Effector memory CD4-positive, alpha-beta T cell (primary cell): ENCODE measurements at places on chromosomes 1 and 21.

GRCh38 chr21:43658769-43659135, 536 bp downstream of the HSF2BP start:
- H3K36me3 ChIP-seq = no peaks in the 10 kb centered on the region
- H3K4me3 ChIP-seq = peak overlapping the region; percentile 95
- no peak for DNase-seq
- peak overlapping the region; percentile 81 for H3K27ac ChIP-seq

- H3K27me3 ChIP-seq = no peaks in the 10 kb centered on the region
- no peak within 1 kb of the TSS for H3K4me3 ChIP-seq
- H3K4me1 ChIP-seq = no peaks in the 10 kb centered on the region
- H3K36me3 ChIP-seq = no peaks in the 10 kb centered on the region
Observed at GRCh38 chr1:153390938-153391710, at the start of gene S100A8. S100A8 (minus strand) TSS chr1:153391073; CDS start chr1:153390535, 538 bp downstream.

DNA sequence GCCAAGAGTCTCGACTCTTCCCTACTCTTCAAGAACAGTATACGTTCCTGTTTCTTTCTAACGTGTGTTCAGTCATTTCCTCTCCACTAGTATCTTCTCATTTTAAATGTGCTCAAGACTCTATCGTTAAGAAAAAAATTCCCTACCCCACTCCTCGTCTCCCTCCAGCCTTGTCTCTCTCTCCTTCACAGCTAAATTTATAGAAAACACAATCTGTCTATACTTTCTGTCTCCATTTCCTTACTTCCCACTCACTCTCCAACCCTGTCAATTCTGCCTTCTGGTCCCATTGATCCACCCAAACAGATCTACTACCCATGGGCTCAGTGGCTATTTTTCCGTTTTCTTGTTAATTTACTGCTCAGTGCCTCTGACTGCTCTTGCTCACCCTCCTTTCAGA, 75.3 kb downstream of the CSMD2 start:
- H3K36me3 ChIP-seq = no peaks in the 10 kb centered on the region
- no peak for DNase-seq
- no peaks in the 10 kb centered on the region for H3K27me3 ChIP-seq
- H3K4me1 ChIP-seq = no peaks in the 10 kb centered on the region
- H3K4me3 ChIP-seq = no peak overlapping the region

- no peaks in the 10 kb centered on the region for H3K4me1 ChIP-seq
- H3K27ac ChIP-seq = no peak overlapping the region
- no peaks in the 10 kb centered on the region for H3K27me3 ChIP-seq
- no peak overlapping the region for H3K4me3 ChIP-seq
- no peak for DNase-seq
Observed at GRCh38 chr1:41135196-41135947, 106.7 kb downstream of the SCMH1 start.

DNA sequence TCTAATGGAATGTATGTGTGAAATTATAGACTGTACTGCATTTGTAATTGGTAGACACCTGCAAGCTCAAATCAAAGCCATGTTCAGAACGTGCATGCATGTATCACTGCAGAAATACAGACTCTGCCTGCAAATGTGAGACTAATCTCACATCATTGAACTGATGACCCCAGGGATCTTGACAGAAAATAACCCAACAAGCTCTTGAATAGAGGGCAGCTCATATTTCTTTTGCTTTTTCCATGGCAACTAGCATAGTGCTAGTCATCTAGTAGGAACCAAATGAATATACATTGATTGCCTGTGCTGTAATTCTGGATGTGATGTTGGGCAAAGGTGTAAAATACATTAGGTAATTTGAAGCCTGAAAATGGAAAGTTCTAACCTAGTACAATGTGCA, 62.4 kb downstream of the PTPRC start:
- DNase-seq = no peak
- H3K27ac ChIP-seq = no peak overlapping the region
- H3K4me1 ChIP-seq = peaks cover 27% of the 10 kb centered on the region
- no peak overlapping the region for H3K4me3 ChIP-seq
- H3K36me3 ChIP-seq = peaks cover 89% of the 10 kb centered on the region

DNA sequence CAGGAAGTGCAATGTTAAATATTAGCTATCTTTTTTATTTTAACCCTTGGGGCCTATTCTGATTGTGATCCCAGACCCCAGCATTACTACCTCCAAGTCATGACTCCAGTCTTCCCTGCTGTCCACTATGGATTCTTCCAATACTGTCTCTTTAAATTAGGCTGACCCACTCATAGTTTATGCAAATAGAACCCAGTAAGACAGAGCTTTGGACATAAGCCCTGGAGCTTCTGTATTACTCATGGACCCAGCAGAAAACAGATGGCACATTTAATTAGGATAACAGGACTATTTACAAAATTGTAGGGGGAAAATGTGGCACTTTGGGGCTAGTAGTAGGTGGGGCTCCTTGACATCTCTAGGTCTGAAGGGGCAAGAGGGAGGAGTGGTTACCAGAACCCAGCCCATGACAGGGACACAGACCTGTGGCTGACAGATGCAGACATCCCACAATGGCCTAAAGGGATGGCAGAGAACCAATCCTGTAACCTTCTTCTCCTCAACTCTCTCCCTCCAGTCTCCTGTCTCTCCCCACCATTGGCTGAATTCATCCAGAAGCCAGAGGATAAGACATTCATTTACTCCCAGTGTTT, 233.5 kb downstream of the OMA1 start:
- no peak overlapping the region for H3K27ac ChIP-seq
- H3K4me1 ChIP-seq = no peaks in the 10 kb centered on the region
- H3K27me3 ChIP-seq = no peaks in the 10 kb centered on the region
- no peak overlapping the region for H3K4me3 ChIP-seq
- DNase-seq = no peak

- no peak for DNase-seq
- no peak overlapping the region for H3K4me3 ChIP-seq
- H3K27me3 ChIP-seq = no peaks in the 10 kb centered on the region
Observed at GRCh38 chr1:91584878-91585277, 84.2 kb downstream of the CDC7 start.

GRCh38 chr1:14194511-14194910, 404.0 kb upstream of the KAZN start:
- H3K27ac ChIP-seq = no peak overlapping the region
- no peak for DNase-seq
- H3K36me3 ChIP-seq = no peaks in the 10 kb centered on the region
- H3K4me1 ChIP-seq = no peaks in the 10 kb centered on the region

DNA sequence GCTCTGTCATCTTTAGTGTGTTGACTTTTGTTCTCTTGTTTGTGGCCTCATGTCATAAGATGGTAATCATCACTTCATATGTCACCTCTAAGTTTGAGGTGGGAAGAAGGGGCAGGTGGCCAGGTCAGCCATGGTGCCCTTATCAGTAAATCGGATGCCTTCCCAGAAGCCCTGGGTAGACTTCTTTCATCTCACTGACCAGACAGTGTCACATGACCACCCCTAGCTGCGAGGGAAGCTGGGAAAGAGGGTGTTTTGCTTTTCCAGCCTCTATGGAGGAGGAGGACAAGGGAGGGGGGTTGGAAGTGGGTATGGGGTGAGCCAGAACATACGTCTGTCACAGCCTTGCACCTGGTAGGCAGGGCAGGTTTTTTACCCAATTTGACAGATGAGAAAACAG, 28.6 kb downstream of the TNFRSF1B start:
- no peaks in the 10 kb centered on the region for H3K4me1 ChIP-seq
- H3K4me3 ChIP-seq = no peak overlapping the region
- no peak for DNase-seq
- no peaks in the 10 kb centered on the region for H3K27me3 ChIP-seq
- H3K27ac ChIP-seq = no peak overlapping the region

- H3K36me3 ChIP-seq = no peaks in the 10 kb centered on the region
- no peaks in the 10 kb centered on the region for H3K4me1 ChIP-seq
- H3K4me3 ChIP-seq = no peak overlapping the region
- DNase-seq = no peak
- H3K27ac ChIP-seq = no peak overlapping the region
Observed at GRCh38 chr21:34266351-34266750, 97.5 kb upstream of the KCNE2 start.

DNA sequence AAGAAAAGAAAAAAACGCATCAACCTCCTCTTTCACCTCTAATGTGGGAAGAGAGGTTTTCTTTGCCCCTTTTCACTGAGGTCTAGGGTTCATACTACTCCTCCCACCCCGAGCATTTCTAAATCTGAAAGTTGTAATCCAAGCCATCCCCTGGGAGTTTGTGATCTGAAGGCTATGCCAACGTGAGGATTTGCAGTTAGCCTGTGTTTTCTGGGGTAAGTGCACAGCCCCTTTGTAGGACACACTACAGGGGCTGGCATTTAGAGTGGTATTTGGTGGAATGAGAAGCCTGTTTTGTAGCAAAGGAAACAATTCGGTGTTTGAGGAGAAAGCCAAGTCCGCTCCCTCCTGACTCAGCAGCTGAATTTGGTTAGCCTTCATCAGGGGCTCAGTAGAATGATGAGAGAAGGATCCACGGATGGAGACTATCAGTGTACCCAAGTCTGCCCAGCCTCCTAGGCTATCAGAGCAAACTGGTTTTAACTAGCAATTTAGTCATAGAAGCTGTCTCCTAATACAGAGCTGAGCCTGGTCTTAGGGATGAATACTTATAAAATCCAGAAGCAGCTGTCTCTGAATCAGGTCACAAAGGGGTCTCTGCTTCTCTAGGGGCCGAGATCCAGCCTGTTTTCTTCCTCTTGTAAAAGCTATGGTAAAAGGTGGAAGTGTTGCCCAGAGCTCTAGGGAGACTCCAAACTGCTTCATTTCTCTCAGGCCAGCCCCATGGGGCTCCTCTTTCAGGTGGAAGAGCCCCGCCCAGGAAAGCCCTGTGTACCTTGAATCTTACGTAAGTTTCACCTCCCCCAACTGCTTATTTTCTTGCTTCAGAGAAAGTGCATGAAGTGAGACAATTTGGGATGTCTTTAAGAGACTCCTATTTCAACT, 2.1 kb downstream of the PCP4L1 start:
- H3K27ac ChIP-seq = no peak overlapping the region
- no peaks in the 10 kb centered on the region for H3K36me3 ChIP-seq
- peaks cover 18% of the 10 kb centered on the region for H3K27me3 ChIP-seq
- H3K4me1 ChIP-seq = peaks cover 9% of the 10 kb centered on the region
